C1 segment of cervical spinal cord (tissue), 14 donors: ENCODE measurements at places on chromosomes 2 and 18.

DNA sequence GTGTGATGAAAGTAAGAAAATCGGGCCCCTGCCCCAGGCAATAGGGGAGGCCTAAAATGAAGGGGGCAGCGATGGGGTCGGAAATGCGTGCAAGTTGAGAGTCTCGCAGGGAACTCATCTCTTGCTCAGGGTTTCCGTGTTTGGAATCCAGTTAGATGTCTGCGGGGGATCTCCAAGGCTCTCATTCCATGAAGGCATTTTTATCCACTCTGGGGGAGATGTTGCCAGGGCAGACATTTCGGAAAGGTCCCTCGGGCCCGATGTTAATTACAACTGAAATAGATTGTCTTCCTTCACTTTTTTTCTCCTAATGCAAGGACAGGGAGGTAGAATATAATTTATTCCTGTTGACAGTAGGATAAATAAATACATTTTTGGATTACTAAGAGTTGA is 12.8 kb upstream of the SKOR2 start:
- DNase-seq = no peak

GRCh38 chr2:180010701-180011100 is 3.6 kb upstream of the CWC22 start:
- no peak for DNase-seq

DNA sequence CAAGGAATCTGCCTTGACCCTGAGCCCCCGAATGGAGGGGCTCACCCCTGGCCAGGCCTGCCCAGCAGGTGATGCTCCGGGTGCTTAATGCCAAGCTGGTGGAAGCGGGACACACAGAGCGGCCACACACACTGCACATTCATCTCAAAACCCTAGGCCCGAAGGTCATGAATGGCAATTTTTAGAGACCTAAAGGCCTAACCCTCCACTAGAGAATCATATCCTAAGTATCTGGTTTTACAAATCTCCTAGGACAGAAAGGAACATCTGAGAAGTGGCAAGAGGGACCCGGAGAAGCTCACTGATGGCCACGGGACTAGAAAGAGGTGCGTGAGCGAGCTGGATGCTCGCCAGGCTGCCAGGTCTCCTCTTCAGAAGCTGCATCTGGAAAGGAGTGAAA is 38.3 kb downstream of the ST3GAL5 start:
- no peak for DNase-seq

- no peak for DNase-seq
Observed at GRCh38 chr2:168355779-168356476, 100.1 kb upstream of the CERS6 start.

- DNase-seq = no peak
Observed at GRCh38 chr2:42328923-42329322, 32.1 kb downstream of the COX7A2L start.

- DNase-seq = no peak
Observed at GRCh38 chr2:62340994-62341484, 145.1 kb downstream of the B3GNT2 start.

- no peak for DNase-seq
Observed at GRCh38 chr2:148565272-148565894, 79.2 kb upstream of the EPC2 start.

GRCh38 chr2:117351396-117351795 is 463.1 kb upstream of the DDX18 start:
- no peak for DNase-seq

DNA sequence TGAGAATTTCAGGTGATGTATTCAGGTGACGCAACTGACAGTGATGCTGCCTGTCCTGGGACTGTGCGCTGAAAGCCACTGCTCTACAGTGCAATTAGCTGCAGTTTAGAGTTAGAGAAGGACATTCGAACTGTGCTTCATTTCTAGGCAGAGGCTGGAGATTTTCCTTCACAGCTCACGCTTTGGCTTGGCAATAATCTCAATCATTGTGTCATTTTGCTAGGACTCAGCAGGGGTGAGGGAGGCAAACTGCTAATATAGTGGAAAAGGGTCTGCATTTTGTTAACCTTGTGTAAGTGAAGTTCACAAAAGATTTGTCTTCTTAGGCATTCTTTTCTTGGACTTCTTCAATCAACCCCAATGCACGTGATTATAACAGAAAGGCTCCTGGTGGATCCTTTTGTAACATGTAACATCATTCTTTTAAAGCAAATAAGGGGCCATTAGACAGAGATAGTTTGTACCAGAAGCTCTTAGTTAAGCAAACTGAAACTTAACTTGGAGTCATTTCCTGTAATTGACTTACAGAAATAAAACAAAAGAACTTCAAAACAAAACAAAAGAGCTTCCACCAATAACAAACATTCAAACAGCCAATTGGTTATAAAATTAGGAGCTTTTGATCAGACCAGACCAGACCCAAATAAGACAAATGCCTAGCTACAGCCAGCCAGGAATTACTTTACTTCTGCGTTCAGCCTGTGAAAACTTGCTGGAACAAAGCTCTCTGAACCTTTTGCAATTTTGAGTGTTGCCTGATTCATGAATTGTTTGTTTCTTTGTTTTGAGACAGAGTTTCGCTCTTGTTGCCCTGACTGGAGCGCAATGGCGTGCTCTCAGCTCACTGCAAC is 1376.3 kb upstream of the CELF4 start:
- DNase-seq = no peak

- peak; percentile 14 for DNase-seq
Observed at GRCh38 chr2:237702441-237703391, 75.3 kb downstream of the LRRFIP1 start.

- DNase-seq = no peak
Observed at GRCh38 chr2:120609826-120610395, 125.8 kb upstream of the GLI2 start.

GRCh38 chr18:76338619-76339245 is 156.3 kb downstream of the ZNF516 start:
- DNase-seq = no peak

DNA sequence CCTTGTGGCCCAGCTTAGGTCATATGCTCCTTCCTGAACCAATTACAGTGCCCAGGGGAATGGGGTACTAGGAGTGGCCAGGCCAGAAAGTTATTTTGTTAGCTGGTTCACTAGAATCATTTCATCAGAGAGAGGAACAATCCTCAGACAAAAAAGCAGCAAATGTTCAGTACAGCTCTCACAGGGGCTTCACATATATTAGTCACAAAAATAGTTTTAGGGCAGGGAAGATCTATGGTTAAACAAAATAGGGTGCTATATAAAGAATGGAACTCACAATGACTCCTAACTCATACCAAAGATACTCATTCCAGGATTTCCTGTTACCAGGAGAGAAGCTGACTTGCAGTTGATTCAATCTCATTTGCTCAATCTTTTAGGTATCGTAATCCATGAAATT is 71.0 kb downstream of the CWC22 start:
- no peak for DNase-seq

GRCh38 chr18:51941999-51942398 is 398.0 kb upstream of the DCC start:
- no peak for DNase-seq

DNA sequence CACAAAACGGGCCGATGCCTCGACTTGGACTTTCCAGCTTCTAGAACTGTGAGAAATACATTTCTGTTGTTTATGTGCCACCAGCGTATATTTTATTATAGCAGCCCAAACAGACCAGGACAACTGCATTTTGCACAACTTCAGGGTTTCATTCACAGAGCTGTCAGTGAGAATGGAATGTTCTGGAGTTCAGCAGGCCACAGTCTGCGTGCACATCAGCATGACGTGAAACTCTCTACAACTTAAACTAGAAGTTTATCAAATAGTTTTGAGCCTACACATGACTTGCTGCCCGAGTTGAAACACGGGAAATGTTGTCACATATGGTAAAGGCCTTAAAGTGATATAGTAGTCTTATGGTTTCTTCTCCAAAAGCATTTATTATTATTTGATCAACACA is 3.9 kb upstream of the TRIB2 start:
- DNase-seq = no peak

DNA sequence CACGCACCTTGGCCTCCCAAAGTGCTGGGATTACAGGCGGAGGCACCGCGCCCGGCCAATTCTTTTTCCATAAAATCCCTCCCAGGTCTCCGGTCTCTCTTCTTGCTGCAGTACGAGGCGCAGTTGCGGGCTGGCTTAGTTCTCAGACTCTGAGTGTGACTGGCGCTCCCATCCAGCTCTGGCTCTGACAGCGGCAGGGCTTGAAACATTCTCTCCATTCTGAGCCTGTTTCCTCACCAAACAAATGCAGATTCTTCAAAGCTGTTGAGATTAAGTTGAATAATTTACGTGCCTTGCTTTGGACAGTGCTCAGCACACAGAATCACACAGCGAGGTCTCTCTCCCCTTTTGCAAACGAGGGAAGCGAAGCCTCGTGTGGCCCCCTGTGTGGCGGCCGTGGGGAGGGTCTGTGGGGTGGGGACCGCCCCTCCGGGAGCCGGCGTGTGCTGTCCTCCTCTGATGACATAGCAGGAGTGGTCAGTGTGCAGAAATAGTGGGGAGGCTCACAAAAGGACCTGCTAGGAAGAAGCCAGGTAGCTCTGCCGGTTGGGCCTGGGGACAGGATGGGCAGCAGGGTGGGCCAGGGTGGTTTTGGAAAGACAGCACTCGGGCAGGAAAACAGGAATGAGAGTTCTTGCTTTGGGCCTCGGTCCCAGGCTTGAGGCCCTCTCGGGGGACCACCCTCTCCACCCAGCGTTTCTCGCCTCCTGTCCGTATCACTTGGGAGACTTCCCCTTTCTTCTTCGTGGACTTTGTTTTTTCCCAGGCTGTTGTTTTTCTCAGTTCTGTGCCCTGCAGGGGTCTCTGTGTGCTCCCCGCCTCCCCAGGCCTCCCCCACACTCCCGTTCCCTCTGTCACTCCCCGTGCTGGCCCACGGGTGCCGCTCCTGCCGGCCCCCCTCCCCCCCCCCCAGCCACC is 75.0 kb downstream of the KCNG2 start:
- DNase-seq = no peak

- no peak for DNase-seq
Observed at GRCh38 chr2:158325031-158325781, 131.3 kb downstream of the CCDC148 start.

- no peak for DNase-seq
Observed at GRCh38 chr2:134177351-134177931, 76.4 kb upstream of the MGAT5 start.

DNA sequence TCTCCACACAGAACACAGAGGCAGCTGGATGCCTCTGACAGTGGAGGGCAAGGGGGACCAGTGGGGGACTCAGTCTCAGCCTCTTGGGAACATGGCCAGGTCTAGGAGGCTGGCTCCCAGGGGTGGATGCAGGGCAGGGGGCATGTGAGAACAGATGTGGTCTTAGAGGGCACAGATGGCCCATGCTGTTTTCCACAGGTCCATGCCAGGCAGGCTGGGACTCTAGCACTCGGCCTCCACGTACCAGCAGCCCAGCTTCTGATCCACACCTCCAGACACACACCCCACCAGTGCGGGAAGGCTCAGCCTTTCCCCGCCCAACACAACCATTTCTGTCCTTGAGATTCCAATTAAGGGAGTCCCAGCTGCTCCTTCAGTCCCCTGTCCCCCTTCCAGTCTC is 42.4 kb downstream of the TNS1 start:
- DNase-seq = no peak

- DNase-seq = no peak
Observed at GRCh38 chr2:167471734-167472133, 583.5 kb downstream of the XIRP2 start.

- no peak for DNase-seq
Observed at GRCh38 chr18:67608615-67609273, 92.2 kb upstream of the DSEL start.

DNA sequence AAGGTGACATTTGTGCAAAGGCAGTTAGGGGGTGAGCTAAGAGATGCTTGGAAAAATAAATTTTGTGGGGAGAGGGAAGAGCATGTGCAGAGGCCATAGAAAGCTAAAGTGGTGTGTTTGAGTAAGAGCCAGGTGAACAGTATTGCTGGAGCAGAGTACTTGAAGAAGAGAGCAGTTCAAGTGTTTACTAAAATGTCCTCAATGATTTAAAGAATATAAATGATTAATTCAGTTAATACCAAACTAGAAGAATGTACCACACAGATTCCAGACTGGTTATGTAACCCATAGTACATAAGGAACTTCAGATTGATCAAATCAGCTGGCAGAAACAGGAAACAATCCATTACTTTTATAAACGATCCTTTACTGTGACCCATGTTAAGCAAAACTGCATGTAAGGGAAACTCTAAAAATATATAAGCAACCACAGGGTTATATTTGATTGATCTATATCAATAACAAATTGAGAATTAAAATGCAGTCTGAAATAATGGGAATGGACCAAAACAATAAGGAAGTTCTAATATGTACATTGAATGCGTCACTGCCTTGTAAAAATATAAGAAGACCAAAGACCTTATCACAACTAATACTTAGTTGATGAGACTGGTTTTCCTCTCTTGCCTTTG is 76.9 kb downstream of the LDAH start:
- no peak for DNase-seq

GRCh38 chr2:10267036-10267435 is 35.7 kb upstream of the HPCAL1 start:
- DNase-seq = no peak

GRCh38 chr2:122263746-122264145 is 508.3 kb downstream of the TSN start:
- no peak for DNase-seq

DNA sequence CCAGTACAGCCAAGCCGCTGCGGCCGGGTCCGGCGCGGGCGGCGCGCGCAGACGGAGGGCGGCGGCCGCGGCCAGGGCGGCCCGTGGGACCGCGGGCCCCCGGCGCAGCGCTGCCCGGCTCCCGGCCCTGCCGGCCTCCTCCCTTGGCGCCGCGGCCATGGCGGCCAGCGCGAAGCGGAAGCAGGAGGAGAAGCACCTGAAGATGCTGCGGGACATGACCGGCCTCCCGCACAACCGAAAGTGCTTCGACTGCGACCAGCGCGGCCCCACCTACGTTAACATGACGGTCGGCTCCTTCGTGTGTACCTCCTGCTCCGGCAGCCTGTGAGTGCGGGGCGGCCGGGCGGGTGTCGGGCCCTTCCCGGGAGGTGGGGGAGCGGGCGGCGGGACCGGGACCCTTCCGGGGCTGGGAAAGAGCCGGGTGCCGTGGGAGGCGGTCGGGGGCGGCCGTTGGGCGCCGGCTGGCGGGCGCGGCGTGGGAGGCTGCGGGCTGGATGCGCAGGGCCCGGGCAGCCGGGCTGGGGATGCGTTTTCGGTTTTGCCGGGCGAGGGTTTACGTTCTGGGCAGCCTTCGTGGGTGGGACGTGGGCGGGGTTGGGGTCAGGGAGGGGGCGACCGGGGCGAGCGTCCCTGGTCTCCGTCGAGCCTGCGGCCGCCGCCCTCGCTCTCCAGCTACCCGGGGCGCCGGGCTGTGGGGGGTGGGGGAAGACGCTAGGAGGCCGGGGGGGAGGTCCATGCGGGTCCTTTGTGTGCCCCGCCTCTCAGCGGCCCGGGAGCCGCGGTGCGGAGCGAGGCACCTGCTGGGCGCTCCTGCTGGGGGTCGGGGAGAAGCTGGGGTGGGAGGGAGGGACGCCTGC is 537 bp downstream of the AGFG1 start:
- no peak for DNase-seq
